Cerebellar nuclear complex (tissue), 1 donor: ENCODE measurements at places on chromosomes 12 and 14.

- no peak for DNase-seq
These were observed 167.5 kb downstream of the PPM1H start for GRCh38 chr12:62767496-62767895.

DNA sequence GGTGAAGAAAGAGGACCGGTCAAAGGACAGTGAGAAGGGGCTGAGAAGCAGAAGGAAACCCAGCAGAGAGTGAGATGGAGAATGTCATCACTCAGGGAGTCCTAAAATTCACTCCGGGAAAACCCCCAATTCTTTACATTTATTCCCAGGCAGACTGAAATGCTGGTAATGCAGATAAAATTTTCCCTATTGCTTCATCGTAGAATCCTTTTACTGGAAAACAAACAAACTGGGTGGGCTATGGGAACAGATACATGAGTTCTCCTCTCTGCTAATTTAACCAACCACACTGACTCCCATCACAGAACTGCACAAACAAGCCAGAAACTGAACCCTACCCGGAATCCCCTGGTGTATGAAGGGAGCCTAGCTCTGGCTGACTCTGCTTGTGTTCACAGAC lies 20.9 kb downstream of the HEBP1 start:
- DNase-seq = no peak

- no peak for DNase-seq
These were observed 95.5 kb downstream of the SLC38A6 start for GRCh38 chr14:61076556-61076955.

GRCh38 chr14:101188571-101188915 lies 285.0 kb upstream of the RTL1 start:
- DNase-seq = no peak

DNA sequence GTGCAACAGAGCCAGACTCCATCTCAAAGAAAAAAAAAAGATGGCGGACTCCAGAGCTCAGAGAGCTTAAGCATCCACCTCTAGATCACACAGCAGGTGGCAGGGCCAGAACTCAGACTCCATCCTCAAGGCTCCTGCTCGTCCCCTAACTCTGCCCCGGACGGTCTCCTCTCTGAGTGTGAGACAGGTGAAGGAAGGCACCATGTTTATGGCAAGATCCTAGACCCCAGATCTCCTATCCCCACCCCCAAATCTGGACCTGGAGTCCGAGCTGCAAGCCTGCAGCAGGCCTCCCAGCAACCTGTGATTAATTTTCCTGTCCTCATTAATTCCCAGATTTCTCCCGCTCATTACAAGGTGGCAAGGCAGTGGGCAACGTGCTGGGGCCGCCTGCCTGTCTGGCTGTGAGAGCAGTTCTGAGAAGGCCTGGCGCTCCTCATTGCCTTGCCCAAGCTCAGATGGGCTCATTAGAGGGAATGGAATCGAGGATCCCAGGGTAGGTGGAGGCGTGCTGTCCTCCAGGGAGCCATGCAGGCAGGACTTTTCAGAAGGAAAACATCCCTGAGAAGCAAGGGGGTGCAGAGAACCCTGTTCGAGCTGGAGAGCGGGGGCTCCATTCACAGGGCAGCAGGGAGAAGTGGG lies 296.6 kb upstream of the RTL1 start:
- DNase-seq = no peak

- no peak for DNase-seq
These were observed 101.1 kb downstream of the RFLNA start for GRCh38 chr12:124395986-124396385.
